Frontal cortex (tissue), 4 donors: ENCODE measurements at places on chromosomes 3 and 15.

- no peak for DNase-seq
These were observed 227.5 kb upstream of the COL8A1 start for GRCh38 chr3:99410789-99411311.

- DNase-seq = no peak
These were observed 736 bp downstream of the IREB2 start for GRCh38 chr15:78438619-78439285.

- no peak for DNase-seq
These were observed 93.7 kb upstream of the DPPA4 start for GRCh38 chr3:109430911-109431563.

- no peak for DNase-seq
These were observed 29.2 kb upstream of the IGDCC4 start for GRCh38 chr15:65451989-65452388.

DNA sequence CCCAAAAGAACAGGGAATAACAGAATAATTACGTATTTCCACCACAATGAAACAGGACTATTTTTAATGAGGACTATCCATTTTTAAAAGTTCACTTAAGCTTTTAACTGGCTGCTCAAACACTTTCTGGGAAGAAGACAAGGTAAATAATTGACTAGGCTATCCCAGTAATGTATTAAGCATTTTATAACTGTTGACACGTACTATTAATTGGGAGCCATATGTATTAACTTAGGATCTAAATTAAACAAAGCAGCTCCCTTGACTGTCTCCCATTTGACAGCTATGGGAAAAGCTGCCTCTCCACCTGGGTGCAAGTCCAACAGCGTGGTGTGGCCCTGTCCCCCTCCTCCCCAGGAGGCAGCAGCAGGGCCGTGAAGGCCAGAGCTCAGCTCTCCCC is 36.1 kb downstream of the MYO5C start:
- no peak for DNase-seq

DNA sequence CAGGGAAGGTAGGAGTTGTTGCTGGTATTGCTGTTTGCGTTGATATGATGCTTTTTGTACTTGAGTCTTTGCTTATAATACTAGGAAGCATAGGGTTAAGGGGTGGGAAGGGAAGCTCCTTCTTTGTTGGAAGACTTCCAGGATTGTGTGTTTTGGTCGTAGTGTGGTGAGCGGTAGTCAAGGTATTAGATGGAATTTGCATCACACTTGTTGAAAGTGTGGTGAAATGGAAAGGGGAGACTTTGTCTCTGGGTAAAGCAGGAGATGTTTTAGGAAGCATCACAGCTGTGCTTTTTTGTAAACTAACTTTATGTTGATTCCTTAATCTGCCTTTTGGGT is 14.9 kb downstream of the IGSF10 start:
- no peak for DNase-seq

GRCh38 chr3:17182166-17182565 is 297.4 kb downstream of the PLCL2 start:
- DNase-seq = no peak
